ENCODE measurements at places on chromosomes 3 and 15. TPM values are rescaled to one million over a fixed set of nuclear protein-coding genes. Genes with fewer than 3 reads are reported as not detected.

Gene HIGD2B
- not detected for total RNA-seq

Gene CPNE9
- total RNA-seq, result not detected

Gene MB21D2
- total RNA-seq, result 16.5 TPM

Gene SLC28A1
- total RNA-seq, result not detected

Gene EOMES
- 0.95 TPM for total RNA-seq

Gene DLL4
- total RNA-seq, result not detected

Gene CCNDBP1
- 26.1 TPM for total RNA-seq

Gene ABI3BP
- 2.7 TPM for total RNA-seq

Gene MASP1
- total RNA-seq, result not detected

Gene KIF15
- total RNA-seq, result 15.0 TPM

Data from foreskin keratinocyte (primary cell).